Liver (tissue), 10 donors: ENCODE measurements at places on chromosomes 3 and 15.

DNA sequence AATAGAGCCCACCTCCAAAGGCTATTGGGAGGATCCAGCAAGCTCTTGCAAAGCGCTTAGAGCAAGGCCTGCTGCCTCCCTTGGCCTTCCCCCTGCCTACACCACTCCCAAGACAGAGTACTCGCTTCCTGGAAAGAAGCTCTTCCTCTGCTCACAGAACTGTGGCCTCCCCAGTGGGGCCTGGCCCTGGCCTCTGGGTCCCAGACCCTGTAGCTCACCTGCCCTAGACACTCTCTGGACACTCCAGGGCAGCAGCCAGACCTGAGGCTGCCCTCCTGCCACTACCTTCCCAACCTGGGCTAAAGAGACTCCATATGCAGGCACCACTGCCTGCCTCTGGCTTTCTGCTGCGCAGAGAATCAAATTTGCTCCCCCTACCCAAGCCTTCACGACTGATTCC is 49.9 kb downstream of the GRIP2 start:
- DNase-seq = no peak

DNA sequence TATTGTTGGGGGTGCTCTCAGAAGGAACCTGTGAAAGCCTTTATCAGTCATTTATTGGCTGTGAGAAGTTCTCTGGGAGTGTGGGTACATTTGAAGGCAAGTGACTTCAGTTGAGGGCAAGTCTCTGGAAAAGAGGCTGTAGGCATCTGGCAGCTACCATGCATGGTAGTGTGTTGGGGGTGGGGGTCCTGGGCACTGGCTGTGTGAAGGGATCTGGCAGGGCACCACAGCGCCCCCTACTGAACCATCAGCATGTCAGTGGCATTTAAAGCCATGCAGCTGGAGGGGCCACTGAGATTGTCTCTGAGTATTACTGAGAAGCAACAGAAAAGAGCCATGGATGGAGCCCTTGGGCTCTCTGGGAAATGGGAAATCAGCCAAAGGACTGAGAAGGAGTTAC is 30.6 kb downstream of the CRTAP start:
- no peak for DNase-seq

DNA sequence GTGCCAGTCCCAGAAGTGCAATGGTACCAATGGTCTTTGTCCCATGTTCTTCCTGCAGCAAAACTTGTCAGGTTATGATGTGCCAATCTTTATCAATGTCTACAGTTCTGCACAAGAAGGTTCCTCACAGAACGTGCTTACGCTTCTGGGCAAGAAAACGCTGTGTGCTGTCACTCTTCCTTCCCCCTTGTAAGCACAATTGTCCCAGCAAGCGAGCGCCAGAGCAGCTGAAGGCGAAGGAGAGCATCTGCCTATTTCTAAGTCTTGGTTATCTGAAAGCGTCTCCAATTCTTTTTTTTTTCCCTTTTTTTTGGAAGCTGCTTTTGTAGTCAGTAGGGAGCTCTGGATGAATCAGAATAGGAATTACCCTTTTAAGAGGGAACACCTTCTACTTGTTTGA is 514.4 kb downstream of the FGF12 start:
- no peak for DNase-seq

- DNase-seq = no peak
Measured at GRCh38 chr3:195040773-195041520, 230.0 kb downstream of the XXYLT1 start.

GRCh38 chr3:147355084-147355752 is 51.1 kb downstream of the ZIC4 start:
- DNase-seq = no peak

- DNase-seq = no peak
Measured at GRCh38 chr15:31806106-31806505, 224.2 kb upstream of the CHRNA7 start.

- DNase-seq = no peak
Measured at GRCh38 chr15:29311696-29312095, 42.1 kb upstream of the NSMCE3 start.

GRCh38 chr15:76996076-76996525 is 1.2 kb downstream of the PSTPIP1 start:
- no peak for DNase-seq

- DNase-seq = no peak
Measured at GRCh38 chr15:33277689-33278088, 33.1 kb upstream of the RYR3 start.

DNA sequence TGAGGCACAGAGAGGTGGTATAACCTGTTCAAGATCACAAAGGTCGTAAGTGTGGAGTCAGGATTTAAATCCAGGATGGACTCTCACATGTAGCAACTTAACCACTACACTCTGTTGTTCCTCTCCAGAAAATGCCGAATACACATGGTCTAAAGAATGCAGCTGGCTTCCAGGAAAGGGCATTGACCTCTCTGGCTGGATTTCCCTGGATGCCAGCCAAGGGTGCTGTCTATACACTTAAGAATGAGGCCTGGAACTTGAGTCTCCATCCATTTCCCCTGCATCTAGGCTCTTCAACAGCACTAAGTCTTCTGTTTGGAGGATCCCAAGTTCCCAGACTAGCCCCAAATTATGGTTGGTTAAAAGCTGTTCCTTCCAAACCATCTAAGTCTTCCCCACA is 60.5 kb downstream of the CERS3 start:
- peak; percentile 37 for DNase-seq

GRCh38 chr3:123757281-123757940 is 126.7 kb downstream of the MYLK start:
- DNase-seq = no peak

DNA sequence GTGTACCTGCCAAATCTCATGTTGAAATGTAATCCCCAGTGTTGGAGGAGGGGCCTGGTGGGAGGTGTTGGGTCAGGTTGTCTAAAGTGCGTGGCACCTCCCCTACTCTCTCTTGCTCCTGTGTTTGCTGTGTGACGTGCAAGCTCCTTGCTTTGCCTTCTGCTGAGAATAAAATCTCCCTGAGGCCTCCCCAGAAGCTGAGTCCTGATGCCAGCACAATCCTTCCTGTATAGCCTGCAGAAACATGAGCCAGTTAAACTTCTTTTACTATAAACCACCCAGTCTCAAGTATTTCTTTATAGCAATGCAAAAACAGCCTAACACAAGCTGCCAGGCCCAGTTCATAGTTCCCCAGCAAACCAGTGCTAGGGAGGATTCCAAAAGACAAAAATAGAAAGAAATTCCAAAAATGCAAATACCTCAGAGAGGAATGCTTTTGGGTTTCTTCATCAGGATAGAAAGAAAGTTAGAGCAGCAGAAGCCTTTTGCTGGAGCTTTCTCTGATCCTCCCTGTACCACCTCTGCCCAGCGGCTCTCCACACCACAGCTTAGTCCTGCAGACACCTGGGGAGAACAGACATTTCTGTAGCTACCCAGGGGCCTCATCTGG is 25.9 kb upstream of the CDV3 start:
- no peak for DNase-seq

DNA sequence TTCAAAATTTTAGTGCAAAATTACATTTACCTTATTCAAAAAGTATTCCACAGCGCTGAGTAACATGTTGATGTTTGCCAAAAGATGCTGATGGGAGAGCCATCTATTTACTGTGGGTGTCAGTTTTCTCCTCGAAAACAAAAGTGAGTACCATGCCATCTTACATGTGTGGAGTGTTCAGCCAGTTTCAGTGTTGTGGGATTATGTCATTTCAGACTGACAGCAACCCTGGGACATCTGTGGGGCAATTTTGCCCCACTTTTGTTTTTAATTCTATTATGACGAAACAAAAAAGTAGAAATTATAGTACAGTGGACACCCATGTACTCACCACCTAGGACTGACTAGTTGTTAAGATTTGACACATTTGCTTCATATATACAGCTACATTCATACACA is 19.6 kb downstream of the SLCO3A1 start:
- no peak for DNase-seq

- DNase-seq = no peak
Measured at GRCh38 chr15:63943829-63944680, 102.2 kb downstream of the DAPK2 start.

- no peak for DNase-seq
Measured at GRCh38 chr15:93345981-93346380, 257.0 kb upstream of the RGMA start.

DNA sequence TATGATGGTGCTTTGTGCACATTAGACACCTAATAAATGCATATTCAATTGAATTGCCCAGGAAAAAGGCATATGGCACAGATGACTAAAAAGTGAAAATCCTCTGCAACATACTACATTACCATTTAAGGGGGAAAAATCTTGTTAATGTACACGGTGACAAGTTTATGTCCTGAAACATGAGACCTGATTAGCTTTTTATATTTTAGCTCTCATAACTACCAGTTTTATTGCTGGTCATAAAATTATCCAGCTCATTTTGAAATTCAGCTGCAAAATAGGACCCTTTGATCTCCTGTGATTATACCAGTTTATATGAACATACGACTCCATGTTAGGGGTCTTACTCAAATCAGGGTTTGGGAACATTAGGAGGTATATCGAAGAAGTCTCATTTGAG is 684.6 kb upstream of the CCDC54 start:
- DNase-seq = no peak

DNA sequence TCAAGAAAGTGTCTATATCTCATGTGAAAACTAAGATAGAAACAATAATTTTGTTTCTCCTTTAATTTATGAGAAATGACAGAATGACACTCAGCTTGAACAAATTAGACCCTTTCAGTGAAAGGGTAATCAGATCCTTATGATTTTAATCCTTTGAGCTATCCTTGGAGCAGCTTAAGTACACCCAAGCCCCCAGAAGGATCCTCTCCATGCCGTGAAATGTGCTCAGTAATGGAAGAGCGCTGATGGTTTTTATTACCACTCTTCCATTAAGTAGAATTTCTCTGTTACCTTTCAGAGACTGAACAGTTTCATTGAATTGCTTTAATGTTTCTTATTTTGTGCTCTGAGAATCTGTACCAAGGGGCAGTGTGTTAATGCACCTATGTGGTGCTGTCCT is 54.3 kb downstream of the HMG20A start:
- no peak for DNase-seq

DNA sequence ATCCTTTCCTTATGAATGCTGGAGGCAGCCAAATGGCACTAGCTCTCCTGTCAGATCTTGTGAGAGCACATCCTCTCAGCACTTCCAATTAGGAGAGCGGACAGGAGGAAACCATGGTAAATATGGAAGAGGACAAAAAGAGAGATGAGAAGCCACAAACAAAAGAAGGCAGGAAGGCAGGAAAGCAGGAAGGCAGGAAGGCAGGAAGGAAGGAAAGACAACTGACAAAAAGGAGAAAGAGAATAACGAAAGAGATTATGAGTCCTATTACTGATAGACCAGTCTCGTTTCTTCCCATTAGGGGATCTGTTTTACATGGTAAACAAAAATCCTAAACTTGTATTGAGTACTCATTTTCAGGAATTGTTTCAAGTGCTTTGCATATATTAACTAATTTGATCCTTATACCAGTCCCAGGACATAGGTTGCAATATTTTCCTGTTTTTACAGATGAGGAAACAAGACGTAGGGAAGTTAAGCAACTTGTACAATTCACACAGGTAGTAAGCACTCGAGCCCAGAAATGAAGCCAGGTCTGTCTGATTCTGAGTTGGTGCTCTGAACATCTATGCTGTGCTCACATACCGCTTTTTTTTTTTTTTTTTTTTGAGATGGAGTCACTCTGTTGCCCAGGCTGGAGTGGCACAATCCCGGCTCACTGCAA is 4.2 kb downstream of the BCL2A1 start:
- no peak for DNase-seq

DNA sequence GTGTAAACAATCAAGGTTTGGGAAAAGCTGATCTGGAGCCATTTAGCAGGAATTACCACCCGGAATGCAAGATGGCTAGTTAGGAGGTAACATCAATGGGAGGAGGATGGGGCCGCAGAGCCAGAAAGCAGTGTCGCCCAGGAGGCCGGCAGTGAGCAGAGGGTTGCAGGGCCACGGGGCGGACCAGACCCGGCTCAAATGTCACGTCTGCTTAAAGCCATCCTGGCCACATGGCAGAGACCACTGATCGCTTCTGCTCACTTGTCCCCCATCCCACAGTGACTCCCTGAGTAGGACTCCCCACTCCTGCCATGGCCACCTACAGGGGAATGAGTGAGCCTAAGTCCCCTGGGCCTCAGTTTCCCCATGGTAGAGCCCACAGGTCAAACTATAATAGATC is 18.2 kb downstream of the MGLL start:
- DNase-seq = no peak

DNA sequence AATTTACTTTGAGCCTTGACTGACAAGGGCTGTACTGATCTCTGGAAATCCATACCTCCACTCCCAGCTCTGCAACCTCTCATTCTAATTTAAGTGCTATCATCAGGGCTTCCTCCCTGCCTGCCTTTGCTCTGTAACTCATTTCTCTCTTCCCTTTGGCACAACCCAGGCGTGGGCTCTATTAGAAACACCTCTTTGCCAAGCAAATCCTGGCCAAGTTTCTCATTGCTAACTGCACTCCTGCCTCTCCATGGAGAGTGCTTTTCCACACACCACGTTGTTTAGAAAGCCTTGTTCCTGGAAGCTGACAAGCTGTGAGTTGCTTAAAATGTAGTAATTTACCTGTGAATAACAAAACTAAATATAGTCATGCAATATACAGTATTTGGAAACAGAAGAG is 20.1 kb upstream of the FSTL1 start:
- DNase-seq = no peak

- DNase-seq = no peak
Measured at GRCh38 chr3:197522183-197522715, 33.5 kb downstream of the BDH1 start.

GRCh38 chr3:98711426-98711825 is 51.7 kb upstream of the ST3GAL6 start:
- DNase-seq = no peak
